ENCODE measurements at places on chromosomes 2 and 18. TPM values are rescaled to one million over a fixed set of nuclear protein-coding genes. Genes with fewer than 3 reads are reported as not detected.

ACMSD gene
- total RNA-seq, result not detected

HOXD13 gene
- total RNA-seq, result not detected

IL36A gene
- total RNA-seq, result not detected

AGFG1 gene
- total RNA-seq, result 54.6 TPM

C2orf78 gene
- total RNA-seq, result not detected

ABCG5 gene
- total RNA-seq, result not detected

ZSWIM2 gene
- total RNA-seq, result 0.49 TPM

FAM124B gene
- 3.7 TPM for total RNA-seq

SERPINB11 gene
- total RNA-seq, result not detected

STEAP3 gene
- total RNA-seq, result under 0.01 TPM

CDK15 gene
- total RNA-seq, result under 0.01 TPM

NR4A2 gene
- 6.1 TPM for total RNA-seq

DIPK1C gene
- 5.2 TPM for total RNA-seq

MAP3K19 gene
- total RNA-seq, result 1.7 TPM

MTCL1 gene
- 14.5 TPM for total RNA-seq

UGT1A8 gene
- total RNA-seq, result not detected

PSD4 gene
- 3.0 TPM for total RNA-seq

MYO5B gene
- total RNA-seq, result 12.0 TPM

VWA3B gene
- total RNA-seq, result 0.98 TPM

VSNL1 gene
- total RNA-seq, result 17.5 TPM

POMC gene
- 0.49 TPM for total RNA-seq

IL37 gene
- not detected for total RNA-seq

G6PC2 gene
- total RNA-seq, result not detected

RAPGEF4 gene
- 13.5 TPM for total RNA-seq

RGPD4 gene
- 0.25 TPM for total RNA-seq

HNMT gene
- total RNA-seq, result 34.2 TPM

CROCC2 gene
- not detected for total RNA-seq

CTAGE1 gene
- not detected for total RNA-seq

ZNF521 gene
- 12.5 TPM for total RNA-seq

DYNAP gene
- not detected for total RNA-seq

TMEM247 gene
- total RNA-seq, result not detected

SIGLEC15 gene
- not detected for total RNA-seq

TBR1 gene
- total RNA-seq, result 95.6 TPM

ANKRD29 gene
- total RNA-seq, result 2.0 TPM

PCARE gene
- under 0.01 TPM for total RNA-seq

ALLC gene
- not detected for total RNA-seq

KCNJ3 gene
- 12.5 TPM for total RNA-seq

GRP gene
- 17.5 TPM for total RNA-seq

CNDP1 gene
- total RNA-seq, result 0.49 TPM

LYPD1 gene
- 24.1 TPM for total RNA-seq

PROM2 gene
- 0.98 TPM for total RNA-seq

CEP192 gene
- total RNA-seq, result 36.9 TPM

HES6 gene
- 87.8 TPM for total RNA-seq

SNTG2 gene
- total RNA-seq, result 0.98 TPM

NAT8 gene
- not detected for total RNA-seq

ASXL3 gene
- 91.7 TPM for total RNA-seq

SPAST gene
- total RNA-seq, result 136 TPM
